SK-N-SH (cell line): ENCODE measurements at places on chromosomes 5 and 9. TPM values are rescaled to one million over a fixed set of nuclear protein-coding genes. Genes with fewer than 3 reads are reported as not detected.

DNA sequence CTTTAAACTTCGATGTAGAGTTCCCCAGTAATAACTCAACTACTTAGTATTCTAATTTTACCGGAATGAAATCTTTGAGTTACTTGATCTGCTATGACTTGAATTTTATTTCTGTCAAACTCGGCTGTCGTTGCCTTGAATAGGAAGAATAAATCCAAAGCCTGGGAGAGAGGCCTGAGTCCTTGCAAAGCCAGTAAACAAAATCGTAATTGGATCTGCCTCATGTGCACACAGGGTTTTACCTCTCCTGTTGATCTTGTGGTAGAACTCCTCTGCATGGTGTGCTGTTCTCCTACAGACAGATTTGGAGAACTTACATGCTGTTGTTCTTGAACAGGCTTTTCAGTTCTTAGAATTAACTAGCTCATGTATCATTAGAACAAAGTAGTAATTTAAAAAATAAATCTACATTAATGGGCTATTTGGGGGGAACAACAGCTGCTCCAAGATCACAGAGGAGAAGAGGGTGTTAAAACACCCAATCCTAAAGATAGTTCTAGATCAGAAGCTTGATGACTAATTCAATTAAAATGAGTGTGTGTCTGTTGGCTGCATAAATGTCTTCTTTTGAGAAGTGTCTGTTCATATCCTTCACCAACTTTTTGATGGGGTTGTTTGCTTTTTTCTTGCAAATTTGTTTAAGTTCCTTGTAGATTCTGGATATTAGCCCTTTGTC, 28.9 kb downstream of the HSPB3 start:
- H3K4me1 ChIP-seq: no peaks in the 10 kb centered on the region
- no peak overlapping the region for H3K4me3 ChIP-seq
- no peaks in the 10 kb centered on the region for H3K36me3 ChIP-seq
- H3K27ac ChIP-seq: no peak overlapping the region
- DNase-seq: no peak
- no peaks in the 10 kb centered on the region for H3K27me3 ChIP-seq

GRCh38 chr5:159227452-159227851, 18.1 kb upstream of the RNF145 start:
- H3K27me3 ChIP-seq: no peaks in the 10 kb centered on the region; the same call in 1 of the 2 replicates
- peaks cover 3% of the 10 kb centered on the region; the same call in 1 of the 2 replicates for H3K4me1 ChIP-seq
- H3K4me3 ChIP-seq: no peak overlapping the region
- DNase-seq: no peak
- no peak overlapping the region for H3K27ac ChIP-seq

DNA sequence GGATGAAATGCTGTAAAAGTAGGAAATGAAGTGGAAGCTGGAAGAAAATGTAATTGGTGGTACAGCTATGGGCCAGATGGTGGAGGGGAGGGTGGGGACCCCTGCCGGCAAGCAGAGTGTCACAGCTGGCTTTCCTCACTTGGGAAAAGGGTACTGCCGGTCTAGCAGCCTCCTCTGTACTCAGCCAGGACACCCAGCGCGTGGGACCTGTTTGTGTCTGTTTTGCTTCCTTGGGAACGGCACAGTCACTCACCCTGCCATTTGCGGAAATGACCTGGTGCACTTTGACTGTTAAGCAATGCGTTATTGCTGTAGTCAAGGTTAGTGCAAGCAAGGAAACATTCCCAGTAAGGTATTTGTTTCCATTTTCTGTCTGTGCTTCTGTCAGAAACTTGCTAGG, 10.1 kb downstream of the TMEM252 start:
- H3K27ac ChIP-seq: no peak overlapping the region
- H3K4me3 ChIP-seq: no peak overlapping the region
- peak; percentile 5 for DNase-seq
- no peaks in the 10 kb centered on the region for H3K36me3 ChIP-seq

PAEP gene
- 0.08 TPM in 1 of 2 replicates, not detected in the other for polyA plus RNA-seq

CDH10 gene
- 0.10 and 0.24 TPM in 2 replicates for polyA plus RNA-seq

NMUR2 gene
- not detected in 2 replicates for polyA plus RNA-seq
